ENCODE measurements at places on chromosomes 12 and 14.

- no peak for DNase-seq
Observed at GRCh38 chr12:114710151-114710550, 26.2 kb upstream of the TBX3 start.

GRCh38 chr12:63084501-63084900 is 66.5 kb downstream of the AVPR1A start:
- DNase-seq, result no peak

DNA sequence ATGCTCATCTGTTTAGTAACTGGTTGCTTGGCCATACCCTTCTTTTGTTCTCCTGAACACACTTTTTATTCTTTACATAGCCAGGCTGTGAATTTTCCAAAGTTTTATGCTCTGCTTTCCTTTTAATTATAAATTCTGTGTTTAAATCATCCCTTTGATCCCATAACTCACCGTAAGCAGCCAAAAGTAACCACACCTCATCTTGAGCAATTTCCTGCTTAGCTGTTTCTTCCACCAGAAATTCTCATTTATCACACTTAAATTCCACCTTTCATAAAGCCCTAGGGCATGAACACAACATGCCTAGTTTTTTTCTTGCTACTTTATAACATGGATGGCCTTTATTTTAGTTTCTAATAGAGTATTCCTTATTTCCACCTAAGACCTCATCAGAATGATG is 510.7 kb downstream of the C12orf50 start:
- DNase-seq, result no peak

DNA sequence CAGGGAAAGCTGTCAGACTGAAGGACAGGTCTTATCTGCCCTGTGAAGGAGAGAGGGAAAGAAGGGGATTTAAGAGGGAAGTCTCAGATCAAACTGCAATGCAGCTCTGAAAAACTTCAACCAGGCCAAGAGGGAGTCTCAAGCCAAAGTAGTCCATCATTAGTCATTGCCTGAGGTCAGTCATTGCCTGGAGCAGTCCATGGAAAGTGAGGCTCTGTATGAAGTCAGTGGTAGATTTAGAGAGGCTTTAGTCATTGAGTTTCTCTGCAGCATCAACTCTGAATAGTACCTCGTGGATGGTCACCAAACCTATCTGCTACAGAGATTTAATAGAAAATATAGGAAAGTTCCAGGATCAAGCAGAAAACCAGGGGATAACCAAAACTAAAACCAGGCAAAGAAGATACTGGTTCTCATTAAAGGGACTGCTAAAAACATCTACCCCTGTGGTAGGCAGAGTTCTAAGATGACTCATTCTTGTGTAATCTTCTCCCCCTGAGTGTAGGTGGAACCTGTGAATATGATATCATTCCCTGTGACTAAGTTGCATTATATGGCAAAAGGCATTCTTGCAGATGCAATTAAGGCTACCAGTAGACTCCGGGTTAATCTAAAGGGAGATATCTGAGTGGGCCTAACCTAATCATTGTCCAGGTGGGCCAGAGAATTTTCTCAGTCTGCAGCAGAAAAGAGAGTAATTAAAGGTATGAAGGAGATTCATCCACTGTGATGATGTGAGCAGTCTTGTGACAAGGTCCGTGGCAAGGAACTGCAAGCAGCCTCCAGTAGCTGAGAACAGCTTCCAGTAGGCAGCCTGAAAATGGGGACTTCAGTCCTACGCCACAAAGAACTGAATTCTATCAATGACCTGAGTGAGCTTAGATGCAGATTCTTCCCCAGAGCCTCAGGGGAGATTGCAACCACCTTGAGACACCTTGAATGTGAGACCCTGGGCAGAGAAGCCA is 123.1 kb downstream of the GALC start:
- DNase-seq, result no peak

DNA sequence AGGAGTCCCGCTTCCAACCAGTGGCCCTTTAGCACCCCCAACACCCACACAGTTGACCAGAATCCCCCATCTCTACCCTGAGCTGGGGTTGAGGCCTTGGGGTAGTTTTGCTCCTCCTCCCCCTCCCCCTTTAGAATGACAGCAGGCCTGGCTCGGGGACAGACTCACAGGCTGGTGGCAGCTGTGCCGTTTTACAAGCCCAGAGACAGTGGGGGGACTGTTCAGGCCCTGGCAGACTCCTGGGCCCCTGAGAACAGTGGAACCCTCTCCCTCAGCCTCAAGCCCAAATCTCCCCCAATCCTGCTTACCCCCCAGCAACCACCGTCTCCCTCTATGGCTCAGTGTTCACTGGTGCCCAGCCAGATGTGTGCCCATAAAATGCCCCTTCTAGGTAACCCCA is 10.1 kb downstream of the TMEM119 start:
- no peak for DNase-seq

DNA sequence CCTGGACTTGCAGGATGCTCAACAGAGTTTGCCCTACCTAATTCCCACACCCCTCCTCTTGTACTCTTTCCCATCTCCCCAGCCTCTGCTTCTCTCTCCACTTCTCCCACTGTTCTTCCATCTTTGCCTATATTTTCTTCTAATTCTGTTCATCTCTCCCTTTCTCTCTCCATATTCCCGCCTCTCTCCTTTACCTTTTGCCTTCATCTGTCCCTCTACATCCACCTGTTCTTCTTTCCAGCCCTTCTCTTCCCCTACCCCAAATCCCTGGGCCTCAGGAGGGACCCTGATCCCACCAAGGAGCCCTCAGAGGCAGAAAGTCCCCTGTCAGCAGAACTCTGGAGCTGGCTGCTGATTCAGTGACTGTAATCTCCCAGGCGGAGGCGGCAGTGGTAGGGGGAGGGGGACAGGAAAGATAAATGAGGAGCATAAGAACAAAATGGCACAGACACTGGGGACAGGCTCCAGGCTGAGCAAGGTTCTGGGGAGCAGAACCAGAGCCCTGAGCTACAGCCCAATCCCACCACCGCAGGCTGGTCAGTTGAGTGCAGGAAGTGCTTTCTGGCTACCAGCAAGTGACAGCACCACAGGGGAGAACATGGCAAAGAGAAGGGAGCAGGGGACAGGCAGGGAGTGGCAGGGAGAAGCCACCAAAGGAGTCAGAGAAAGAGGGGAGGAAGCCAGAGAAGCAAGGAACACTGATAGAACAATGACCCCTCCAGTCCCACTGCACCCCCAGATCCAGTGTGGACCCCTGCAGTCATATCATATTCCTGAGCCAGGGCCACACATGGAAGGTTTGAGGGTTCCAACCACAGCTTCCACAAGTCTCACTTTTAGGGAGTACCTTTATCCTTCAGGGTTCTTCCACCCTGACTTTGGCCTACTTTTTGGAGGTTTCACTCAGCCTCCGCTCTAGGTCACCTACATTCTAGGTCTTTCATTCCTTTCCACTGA is 27.0 kb downstream of the SMUG1 start:
- DNase-seq, result no peak

DNA sequence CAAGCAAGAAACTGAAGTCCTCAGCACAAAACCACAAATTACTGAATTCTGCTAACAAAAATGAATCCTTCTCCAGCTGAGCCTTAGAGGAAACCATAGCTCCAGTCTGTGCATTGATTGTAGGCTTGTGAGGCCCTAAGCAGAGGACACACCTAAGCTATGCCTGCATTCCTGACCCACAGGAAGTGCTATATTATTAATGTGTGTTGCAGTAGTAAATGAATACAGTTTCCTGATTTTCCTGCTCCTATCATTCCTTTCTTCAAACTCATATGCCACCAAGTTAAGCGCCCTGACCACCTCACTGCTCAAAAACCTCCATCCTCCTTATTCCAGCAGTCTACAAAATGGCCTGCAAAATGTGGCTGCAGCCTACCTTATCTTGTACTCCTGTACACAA is 151.9 kb upstream of the ABCD2 start:
- DNase-seq, result no peak

GRCh38 chr14:52977798-52978197 is 26.9 kb upstream of the FERMT2 start:
- DNase-seq, result no peak

DNA sequence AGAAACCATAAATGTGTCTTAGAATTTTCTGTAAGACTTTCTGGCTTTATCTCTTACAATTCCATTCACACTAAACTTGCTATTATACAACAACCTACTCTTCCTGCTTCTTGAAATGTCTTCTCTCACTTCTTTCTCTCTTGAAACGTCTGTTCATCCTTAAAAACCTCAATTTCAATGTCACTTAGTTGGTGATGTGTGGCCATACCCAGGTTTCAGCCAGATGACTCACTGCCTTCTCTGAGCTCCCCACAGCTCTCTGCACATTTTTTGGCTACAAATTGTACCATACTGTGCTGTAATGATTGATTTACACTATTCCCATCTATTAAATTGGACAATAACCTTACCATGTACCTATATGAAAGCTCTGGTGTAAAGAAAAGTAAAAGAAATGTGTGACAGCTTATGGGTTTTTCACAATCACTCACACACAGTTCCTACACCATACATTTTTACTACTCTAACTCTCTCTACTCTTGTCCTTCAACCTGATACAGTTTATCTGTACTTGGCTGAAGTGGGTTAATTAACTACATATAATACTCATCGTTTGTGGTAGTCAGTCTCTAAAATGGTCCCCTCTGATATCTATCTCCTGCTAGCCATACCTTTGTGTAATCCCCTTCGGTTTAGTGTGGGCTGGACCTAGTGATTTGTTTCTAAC is 222.1 kb downstream of the NELL2 start:
- DNase-seq, result no peak

DNA sequence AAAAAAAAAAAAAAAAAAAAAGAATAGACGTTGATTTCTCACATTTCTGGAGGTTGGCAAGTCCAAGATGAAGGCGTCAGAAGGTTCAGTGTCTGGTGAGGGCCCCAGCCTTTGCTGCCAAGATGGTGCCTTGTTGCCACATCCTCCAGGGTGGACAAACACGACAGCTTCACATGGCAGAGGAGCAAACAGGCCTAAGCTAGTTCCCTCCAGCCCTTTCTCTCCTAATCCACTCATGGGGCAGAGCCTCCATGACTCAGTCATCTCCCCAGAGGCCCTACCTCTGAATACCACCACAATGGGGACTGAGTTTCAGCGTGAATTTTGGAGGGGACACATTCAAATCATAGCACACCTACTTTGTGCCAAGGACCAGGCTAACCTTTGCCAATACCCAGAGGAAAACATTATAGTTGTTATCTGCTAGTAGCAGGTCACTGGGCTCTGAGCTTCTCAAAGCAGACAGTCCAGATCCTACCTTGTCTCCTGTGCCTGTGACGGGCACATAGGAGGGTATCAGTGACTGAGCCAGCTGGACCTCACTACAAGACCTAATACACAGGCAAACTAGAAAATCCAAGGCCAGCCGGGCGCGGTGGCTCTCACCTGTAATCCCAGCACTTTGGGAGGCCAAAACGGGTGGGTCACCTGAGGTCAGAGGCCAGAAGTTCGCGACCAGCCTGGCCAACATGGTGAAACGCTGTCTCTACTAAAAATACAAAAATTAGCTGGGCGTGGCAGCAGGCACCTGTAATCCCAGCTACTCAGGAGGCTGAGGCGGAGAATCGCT is 10.5 kb upstream of the BCL11B start:
- no peak for DNase-seq

GRCh38 chr12:52139579-52140062 is 52.2 kb downstream of the KRT80 start:
- DNase-seq, result peak; percentile 24

GRCh38 chr14:33859306-33859705 is 91.6 kb downstream of the EGLN3 start:
- no peak for DNase-seq

GRCh38 chr12:6769666-6770065 is 2.7 kb upstream of the LAG3 start:
- DNase-seq, result no peak

DNA sequence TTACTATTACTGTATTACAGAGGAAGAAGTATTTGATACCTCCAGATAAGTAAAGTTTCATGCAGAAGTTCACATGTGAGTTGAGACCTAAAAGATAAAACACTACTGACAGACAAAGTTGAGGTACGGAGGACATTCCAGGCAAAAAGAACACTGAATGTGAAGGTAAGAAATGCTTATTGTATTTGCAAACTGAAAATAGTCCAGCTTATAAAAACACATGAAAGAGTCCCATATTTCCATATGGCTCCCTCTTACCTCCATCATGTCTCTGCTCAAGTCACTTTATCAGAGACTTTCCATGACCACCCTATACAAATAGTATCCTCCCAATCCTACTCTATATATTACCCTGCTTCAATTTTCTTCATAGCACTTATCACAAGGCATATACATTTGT is 35.8 kb downstream of the SENP1 start:
- no peak for DNase-seq

DNA sequence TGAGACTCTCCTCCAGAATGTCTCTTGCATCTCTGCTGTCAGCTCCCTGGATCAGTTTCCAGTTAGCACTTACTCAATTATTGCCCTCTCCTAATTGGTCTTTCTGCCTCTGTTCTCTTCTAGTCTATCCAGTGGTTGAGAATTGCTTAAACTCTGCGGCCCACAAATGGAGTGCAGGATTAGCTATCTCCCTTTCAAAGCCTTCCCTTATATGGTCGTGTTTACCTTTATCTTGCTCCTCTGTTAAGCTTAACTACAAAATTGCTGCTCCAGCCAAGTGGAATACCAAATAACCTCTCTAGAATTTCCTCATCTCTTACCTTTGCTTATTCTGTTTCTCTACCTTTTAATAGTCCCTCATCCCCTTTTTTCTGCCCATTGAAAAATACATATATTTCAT is 132.7 kb downstream of the NRXN3 start:
- DNase-seq, result no peak

- peak; percentile 67 for DNase-seq
Observed at GRCh38 chr14:63727736-63728728, at the start of gene SGPP1. TSS of gene SGPP1 (minus strand) at chr14:63728065. CDS start at chr14:63727944, 121 bp downstream.

- DNase-seq, result no peak
Observed at GRCh38 chr14:23910101-23910875, 43.3 kb upstream of the DHRS4 start.

DNA sequence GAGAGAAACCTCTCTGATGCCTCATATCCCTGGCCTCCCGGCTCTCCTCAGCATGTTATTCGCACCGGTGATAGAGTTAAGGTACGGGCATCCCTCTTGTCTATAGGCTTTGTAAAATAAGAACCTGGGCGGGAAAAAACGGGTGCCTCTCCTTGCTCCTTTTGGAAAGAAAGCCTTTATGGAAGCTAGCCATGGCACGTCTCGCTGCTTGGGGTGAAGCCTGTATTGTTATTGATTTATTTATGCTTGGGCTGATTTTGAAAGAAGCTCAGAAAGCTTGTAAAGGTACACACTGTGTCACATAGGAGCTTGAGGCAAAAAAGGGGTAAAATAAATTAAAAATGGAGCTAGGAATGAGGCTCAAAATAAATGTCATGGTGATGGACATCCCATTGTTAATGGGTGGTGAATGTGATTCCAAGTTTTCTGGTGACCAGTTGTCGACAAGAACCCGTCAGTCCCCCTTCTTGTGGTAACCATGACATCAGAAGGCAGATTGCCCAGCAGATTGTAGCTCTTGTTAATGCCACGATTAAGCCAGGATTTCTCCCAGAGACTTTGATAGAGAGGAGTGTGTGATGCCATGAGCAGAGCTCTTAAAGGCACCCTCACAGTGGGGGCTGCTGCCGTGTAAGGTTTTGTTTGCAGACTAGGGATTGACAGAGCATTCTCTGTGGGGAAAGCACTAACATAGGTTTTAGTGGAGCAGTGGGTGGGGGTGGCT is 50.4 kb upstream of the ASPG start:
- no peak for DNase-seq

- DNase-seq, result no peak
Observed at GRCh38 chr12:632102-632696, 31.0 kb downstream of the NINJ2 start.

GRCh38 chr12:89750389-89751351 is 42.0 kb upstream of the ATP2B1 start:
- no peak for DNase-seq

- DNase-seq, result no peak
Observed at GRCh38 chr14:57871459-57872080, 5.7 kb upstream of the SLC35F4 start.

Data from activated CD4-positive, alpha-beta T cell treated with anti-CD3 and anti-CD28 coated beads for 4 hours (primary cell).